Glutamatergic neuron (in vitro differentiated cells): ENCODE measurements at places on chromosomes 4 and X.

- DNase-seq, result no peak
Observed at GRCh38 chrX:39854772-39855747, 242.7 kb downstream of the BCOR start.

DNA sequence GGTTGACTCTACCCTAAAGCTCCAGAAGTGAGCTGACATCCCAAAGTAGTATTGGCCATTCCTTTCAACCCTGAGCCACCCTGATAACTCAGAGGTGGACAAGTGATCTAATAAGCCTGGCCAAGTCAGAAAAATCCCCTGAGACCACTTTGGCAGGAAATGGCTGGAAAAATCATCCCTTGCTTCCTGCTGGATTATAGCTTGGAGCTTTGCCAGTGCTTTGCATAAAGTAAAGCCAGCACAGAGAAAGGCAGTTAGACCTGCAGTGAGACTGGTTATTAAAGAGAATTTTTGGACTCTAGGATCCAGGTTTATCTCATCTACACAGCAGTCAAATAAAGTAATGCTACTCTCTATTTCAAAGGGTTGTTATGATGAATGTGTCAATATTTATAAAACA is 6.4 kb downstream of the CXCL3 start:
- DNase-seq, result no peak

DNA sequence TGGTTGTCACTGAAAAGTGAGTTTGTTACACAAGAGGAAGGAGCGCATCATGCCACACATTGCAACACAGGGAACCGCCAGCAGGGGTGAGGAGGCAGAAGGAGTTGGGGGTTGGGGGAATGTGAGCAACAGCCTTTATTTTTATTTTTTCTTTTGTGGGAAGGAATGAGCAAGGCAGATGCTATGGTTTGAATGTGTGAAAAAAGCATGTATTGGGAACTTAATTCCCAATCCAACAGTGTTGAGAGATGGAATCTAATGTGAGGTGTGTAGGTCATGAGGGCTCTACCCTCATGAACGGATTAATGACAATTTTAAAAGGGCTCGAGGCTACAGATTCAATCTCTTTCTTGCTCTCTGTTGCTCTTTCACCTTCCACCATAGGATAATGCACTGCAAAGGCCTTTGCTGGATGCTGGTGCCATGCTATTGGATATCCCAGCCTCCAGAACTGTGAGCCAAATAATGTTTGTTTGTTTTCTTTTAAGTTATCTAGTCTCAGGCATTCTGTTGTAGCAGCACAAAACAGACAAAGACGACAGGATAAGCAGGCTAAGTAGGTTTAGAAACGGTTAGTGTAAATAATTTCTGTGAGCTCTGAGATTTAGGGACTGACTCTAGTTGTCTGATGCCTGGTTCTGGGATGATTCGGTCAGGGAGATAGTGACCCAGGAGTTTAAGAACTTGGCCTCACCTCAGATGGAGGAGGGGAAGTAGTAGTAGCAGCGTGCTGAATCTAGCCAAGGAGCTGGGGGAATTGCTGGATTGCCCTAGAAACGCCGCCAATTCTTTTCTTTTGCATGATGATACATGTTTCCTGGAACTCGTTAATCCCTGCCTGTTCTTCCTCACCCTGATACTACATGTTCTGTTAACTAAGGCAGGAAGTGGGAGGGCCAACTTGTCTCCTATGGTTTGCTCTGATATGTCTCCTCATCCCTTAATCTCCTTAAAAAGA is 156.6 kb upstream of the CTSO start:
- DNase-seq, result peak; percentile 34

GRCh38 chr4:105979506-105979905 is 84.2 kb downstream of the NPNT start:
- DNase-seq, result no peak

- no peak for DNase-seq
Observed at GRCh38 chrX:75113664-75114063, 42.4 kb downstream of the ABCB7 start.

DNA sequence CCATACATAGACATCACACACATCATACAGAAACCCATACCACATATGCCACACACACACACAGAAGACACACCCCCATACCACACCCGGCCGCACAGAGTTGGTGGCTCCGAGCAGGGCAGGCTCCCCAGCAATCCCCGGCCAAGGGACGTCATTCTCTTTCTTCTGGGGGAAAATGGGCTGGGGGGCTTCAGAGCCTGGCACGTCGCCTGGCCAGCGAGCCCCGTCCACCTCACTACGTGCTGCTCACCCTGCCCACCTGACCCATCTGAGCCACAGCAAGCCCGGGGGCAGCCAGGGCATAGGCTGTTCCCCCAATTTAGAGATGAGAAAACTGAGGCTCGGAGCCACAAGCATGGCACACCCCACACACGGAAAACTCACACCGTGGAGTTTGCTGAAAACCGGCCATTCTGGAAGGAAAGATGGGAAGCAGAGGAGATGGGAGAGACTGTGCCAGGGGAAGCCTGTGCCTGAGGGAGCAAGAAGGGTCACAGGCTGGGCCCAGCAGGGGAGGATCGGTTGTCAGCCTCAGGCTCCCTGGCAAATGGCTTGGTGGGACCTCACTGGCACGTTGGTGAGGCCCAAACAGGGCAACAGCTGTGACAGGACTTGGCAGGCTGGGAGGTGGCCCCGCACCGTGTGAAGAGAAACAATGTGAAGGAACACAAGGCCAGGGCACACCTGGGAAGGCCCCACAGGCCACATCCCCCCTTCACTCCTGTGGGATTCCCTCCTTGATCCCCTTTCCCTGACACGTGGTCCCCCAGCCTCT is 73.2 kb downstream of the JAKMIP1 start:
- DNase-seq, result no peak

GRCh38 chrX:71103110-71103983 is 3.2 kb downstream of the CXorf65 start:
- DNase-seq, result peak; percentile 74

DNA sequence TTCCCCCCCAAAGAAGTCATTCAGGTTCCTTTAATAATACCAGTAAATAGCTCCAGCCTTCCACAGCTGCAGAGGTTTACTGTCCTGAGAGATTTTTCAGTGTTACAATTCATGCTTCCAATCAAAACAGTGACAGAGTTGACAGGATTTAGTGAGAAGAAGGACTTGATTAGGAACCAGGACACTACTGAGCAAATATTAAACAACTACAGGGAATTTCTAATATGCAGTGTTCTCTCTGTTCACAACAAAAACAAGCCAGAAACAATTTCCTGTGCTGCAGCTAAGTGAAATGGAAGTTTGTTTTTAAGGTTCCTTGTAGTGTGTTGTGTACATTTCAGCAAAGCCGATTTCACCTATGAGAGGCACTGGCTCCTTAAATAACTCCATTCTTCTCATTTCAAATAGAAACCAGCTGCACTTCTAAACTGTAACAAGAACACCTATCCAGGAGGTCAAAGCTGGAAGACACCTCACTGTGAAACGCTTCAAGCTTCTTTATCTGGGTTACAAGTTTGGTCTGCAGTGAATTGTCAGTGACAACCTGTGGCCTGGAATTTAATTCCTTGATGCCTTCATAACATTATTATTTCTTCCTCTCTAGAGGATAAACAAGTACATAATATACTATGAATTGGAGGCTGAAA is 149.3 kb downstream of the RASL11B start:
- DNase-seq, result no peak

- no peak for DNase-seq
Observed at GRCh38 chr4:32778025-32778424, 2057.9 kb downstream of the PCDH7 start.

DNA sequence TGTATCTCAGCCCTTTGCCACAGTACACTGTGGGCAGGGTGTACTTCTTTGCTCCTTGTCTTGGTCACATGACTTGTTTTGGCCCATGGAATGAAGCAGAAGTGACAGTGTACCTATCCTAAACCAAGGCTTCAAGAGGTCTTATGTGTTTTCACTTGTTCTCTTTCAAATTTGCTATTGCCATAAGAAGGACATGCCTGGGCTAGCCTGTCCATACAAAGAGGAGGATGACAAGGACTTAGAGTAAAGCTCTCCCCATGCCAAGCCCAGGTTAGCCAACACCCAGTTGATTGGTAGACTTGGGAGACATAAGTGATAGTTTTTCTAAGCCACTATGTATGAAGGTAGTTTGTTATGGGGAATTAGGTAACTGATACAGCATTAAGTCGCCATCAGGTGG is 141.1 kb upstream of the MID1 start:
- DNase-seq, result no peak

DNA sequence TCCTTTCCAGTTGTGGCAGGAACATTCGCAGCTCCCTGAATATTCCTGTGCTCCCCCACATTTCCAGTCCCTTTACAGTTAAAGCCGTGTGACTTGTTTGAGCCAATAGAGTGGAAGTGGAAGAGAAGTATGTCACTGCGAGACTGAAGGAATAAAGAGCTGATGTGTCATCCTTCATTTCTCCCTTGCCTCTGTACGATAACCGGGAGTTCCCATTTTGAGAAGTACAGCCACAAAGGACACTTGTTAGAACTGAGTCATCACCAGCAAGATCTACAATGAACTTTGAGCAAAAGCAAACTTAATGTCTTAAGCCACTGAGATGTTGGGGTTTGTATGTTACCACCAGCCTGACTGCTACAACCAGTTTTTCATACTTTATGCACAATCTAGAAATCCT is 92.3 kb downstream of the SPRY1 start:
- no peak for DNase-seq

- peak; percentile 64 for DNase-seq
Observed at GRCh38 chr4:47926667-47927258, 12.4 kb upstream of the NFXL1 start.

DNA sequence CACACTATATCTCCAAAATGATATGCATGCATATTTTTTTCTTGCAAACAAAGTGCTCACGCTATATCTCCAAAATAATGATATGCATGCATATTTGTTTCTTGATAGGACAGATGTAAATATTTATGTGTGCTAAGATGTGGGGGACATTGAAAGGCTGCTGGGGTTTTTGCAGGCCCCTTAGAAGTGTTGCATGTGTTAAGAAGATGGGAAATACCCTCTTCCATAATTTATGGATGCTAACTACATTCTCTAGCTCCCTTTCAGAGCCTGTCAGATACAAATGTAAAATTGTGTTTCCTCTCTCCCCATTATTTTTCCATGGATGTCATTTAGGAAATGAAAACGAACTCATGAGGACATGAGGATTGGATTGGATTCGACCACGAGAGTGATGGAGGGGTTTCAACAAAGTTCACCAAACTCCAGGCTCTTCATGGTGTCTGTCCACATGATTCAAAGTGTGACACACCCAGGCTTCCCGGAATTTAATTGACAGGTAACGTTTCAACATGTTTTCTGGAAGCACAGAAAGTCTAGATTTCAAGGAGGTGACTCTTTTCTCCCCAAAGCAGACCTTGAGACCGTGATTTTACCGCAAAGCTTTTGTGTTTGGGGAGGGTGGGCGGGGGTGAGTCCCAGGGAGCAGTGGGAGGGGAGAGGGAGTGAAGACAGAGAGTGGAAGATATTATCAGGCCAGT is 94.4 kb upstream of the CD99 start:
- DNase-seq, result no peak

DNA sequence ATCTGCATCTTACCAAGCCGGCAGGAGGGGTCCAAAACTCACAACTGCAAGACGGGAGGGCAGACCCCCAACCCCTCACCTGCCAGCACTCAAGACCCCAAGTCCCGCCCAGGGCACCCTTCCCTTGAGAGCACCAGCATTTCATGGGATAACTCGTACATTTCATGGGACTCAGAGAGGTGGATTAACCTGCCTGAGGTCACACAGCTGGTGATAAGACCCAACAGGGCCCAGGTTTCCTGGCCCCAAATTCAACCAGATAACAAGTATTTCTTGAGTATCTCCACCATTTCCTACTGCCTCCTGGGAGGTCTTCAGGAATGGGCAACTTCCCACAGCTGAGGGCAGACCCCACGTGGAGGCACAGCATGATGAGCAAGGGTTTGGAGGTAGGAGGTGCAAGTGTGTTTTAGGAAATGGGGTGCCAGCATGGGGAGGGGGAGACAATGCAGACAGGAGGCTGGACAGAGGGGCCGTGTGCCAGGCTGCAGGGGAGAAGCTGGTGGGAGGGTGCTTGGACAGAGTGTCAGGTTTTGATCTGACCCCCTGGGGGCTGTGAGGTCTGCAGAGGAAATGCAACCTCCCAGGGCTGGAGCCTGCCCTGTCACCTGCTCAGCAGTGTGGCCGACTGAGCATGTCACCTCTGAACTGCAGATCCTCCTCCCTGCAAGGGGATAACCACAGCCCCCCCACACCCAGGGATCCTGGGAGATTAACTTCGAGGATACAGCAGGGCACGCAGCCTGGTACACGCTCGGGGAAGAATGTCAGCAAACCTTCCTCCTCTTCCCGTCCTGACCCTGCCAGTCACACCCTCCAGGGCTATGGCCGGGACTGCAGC is 4.4 kb downstream of the ADRA2C start:
- DNase-seq, result no peak

GRCh38 chrX:22109442-22109841 is 77.3 kb downstream of the PHEX start:
- no peak for DNase-seq

- DNase-seq, result no peak
Observed at GRCh38 chr4:8748236-8748575, 123.4 kb downstream of the HMX1 start.

GRCh38 chr4:1381181-1381621 is 25.0 kb downstream of the NKX1-1 start:
- peak; percentile 55 for DNase-seq

GRCh38 chr4:153816542-153816941 is 27.7 kb upstream of the SFRP2 start:
- no peak for DNase-seq

GRCh38 chr4:155007660-155008176 is 200.7 kb upstream of the NPY2R start:
- DNase-seq, result no peak

GRCh38 chr4:5168891-5169290 is 117.6 kb downstream of the STK32B start:
- DNase-seq, result no peak

- peak; percentile 67 for DNase-seq
Observed at GRCh38 chrX:39730662-39731329, 367.0 kb downstream of the BCOR start.

- no peak for DNase-seq
Observed at GRCh38 chr4:15410750-15411149, 17.1 kb upstream of the C1QTNF7 start.

- no peak for DNase-seq
Observed at GRCh38 chrX:100650841-100651240, 6.8 kb downstream of the SRPX2 start.

GRCh38 chr4:88858752-88859151 is 161.1 kb upstream of the NAP1L5 start:
- DNase-seq, result no peak

GRCh38 chrX:70042399-70043371 is 7.1 kb downstream of the AWAT2 start:
- no peak for DNase-seq
